ENCODE measurements at places on chromosomes 12 and 14.

- ATAC-seq = no peak
These were observed 411.6 kb downstream of the CCER1 start for GRCh38 chr12:90543374-90543773.

GRCh38 chr14:66009089-66009488 is 477.1 kb upstream of the CCDC196 start:
- no peak for ATAC-seq

DNA sequence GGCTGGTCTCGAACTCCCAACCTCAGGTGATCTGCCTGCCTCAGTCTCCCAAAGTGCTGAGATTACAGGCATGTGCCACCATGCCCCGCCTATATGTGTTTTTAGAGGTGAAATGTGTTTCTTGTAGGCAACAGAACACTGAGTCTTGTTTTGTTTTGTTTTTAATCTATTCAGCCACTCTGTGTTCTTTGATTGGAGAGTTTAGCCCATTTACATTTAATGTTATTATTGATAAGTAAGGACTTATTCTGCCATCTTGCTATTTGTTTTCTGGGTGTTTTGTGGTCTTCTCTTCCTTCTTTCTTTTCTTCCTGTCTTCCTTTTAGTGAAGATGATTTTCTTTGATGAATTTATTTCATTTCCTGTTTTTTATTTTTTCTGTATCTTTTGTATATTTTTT is 29.6 kb downstream of the IFNG start:
- no peak for ATAC-seq

DNA sequence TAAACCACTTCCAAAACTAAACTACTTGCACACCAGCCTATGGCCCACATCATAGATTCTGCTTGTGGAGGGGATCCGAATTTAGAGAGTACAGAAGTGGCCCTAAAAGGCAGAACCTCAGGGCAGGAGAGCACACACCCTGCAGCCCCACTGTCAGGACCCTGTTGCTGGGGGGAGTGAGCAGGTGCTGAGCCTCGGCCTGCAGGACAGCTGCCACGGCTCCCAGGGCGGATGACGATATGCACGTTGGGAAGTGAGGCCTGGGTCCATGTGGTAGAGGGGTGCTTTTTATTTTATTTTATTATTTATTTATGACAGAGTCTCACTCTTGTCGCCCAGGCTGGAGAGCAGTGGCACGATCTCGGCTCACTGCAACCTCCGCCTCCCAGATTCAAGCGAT is 73.5 kb downstream of the TNFAIP2 start:
- no peak for ATAC-seq

GRCh38 chr12:92648242-92649031 is 54.4 kb upstream of the PLEKHG7 start:
- ATAC-seq = no peak

- ATAC-seq = no peak
These were observed 58.3 kb downstream of the PRIMA1 start for GRCh38 chr14:93729993-93730392.

- no peak for ATAC-seq
These were observed 58.1 kb downstream of the NCOR2 start for GRCh38 chr12:124509300-124509675.

DNA sequence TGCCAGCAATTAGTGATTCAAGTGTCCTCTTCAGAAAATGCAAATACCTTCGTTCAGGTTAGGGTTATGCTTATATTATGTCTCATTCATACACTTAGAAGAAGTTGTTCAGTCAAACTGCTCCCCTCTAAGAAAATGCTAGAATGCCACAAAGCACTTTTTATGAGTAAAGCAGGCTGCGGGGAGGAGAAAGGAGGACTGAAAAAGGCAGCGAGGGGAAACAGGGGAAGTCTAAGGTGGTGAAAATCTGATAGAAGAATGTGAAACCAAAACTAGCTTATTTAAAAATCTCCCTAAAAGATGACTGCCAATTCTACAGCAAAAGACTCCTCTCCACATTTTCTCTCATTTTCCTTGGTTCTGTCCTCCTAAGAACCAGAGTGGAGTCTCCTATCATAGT is 70.1 kb downstream of the PRKD1 start:
- peak; percentile 88 for ATAC-seq

DNA sequence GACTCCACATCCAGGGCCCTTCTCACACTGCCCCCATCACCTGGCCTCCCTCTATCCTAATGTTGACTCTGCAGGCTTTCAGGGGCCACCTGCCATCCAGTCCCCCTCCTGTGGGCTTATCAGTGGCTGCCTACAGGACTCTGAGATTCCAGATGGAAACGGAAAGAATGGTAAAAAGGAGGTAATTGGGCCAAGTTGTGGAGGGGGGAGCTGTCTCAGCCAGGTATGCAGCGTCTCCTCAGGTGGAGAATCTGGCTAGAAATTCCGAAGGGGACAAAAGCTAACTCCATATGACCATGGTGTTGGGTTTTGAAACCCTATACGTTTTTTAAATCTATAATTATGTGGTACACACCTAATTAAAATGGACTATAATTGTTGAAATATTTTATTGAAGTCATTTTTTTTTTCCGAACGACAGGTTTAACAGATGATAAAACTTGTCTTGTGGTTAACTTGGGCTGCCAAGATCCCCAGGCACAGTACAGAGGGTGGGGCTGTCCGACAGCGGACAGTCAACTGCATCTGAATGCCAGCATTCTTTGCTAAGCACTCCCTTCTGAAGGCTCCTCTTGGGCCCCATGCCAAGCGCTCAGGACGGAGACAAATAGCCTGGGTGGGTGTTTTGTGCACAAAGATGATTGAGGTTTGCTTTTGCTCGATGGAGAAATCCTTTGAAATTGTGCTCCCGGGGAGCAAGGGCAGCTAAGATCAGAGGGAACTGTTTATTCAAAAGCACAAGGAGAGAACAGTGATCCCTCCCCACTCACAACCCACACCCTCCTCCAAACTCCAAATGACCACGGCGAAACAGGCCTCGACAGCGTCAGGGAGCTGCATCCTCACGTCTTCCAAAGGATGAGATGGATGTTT is 365.6 kb downstream of the BCL11B start:
- ATAC-seq = no peak

DNA sequence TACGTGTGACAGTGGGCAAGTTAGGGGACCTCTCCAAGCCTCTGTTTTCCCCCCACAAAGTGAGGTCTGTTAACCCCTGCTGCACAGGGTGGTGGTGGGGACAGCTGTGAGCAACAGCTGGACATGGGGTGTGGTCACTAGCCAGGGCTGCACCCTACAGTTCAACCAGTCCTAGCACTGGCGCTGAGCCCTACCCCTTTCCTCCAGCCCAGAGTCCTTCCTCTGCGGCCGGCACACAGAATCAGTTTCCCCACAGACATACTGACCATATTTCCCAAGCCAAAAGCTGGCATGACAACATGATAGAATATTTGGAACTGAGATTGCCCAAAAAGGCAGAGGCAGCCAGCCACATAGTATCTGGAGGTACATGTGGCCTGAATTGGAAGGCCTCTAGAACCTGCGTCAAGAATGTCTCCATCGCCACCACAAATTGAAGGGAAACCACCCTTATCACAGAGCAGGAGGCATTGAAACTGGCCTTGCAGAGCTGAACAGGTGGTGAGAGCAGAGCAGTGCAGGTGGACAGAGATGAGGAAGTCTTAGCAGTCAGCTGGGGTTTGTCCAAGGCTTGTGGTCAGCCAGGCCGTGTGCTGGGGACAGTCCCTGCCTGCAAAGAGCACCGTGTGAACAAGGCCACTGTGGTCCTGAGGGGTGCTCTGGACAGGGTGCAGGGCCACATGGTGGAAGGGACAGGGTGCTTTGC is 21.2 kb downstream of the DEGS2 start:
- peak; percentile 87 for ATAC-seq

DNA sequence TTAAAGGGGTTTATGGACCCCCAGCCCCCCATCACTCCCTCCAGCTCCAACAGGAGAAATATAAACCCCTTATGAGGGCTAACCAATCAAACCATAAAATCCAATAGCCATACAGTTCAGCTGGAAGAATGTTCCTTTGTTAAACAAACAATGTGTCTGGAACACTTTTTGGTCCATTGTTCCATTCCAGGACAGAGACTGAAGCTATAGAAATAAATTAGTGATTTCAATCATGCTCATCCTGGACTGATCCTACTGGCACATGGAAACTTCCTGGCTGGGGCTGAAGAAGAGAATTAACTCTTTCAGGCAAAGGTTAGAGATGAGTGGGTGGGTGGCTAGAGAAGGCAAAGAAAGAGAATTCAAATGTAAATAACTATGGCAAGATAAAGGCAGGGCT is 63.4 kb downstream of the ANO2 start:
- ATAC-seq = no peak

DNA sequence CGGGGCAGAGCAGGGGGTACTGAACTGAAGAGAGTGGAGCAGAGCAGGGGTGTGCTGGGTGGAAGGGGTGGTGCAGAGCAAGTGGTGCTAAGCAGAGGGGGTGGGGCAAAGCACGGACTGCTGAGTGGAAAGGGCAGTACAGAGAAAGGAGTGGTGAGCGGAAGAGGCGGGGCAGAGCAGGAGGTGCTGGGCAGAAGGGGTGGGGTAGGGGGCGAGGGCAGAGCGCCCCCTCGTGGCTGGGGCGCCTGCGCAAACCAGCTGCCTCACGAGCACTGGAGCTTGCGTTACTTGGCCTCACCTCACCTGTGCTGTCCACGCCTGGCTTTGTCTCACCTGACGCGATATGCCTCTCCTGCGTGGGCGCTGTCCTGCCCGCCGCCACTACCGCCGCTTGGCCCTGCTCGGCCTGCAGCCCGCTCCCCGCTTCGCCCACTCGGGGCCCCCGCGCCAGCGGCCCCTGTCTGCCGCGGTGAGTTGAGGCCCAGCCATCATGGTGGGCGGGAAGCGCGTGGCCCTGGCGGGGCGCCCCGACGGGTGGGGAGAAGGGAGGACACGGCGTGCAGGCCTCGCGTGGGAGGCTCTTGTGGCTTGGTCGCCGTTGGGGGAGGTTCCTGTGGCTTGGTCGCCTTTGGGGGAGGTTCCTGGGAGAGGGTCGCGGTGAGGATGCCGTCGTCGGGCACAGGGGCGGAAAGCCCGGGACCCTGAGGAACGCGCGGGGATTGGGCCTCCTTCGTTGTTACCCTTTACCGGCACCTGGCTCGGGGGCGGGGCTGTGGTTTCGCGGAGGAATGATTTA is at the start of gene COX8C:
Gene COX8C (plus strand): TSS at position 257 of the 796 bp plus-strand sequence. CDS start 87 bp downstream, at position 344.
- no peak for ATAC-seq

DNA sequence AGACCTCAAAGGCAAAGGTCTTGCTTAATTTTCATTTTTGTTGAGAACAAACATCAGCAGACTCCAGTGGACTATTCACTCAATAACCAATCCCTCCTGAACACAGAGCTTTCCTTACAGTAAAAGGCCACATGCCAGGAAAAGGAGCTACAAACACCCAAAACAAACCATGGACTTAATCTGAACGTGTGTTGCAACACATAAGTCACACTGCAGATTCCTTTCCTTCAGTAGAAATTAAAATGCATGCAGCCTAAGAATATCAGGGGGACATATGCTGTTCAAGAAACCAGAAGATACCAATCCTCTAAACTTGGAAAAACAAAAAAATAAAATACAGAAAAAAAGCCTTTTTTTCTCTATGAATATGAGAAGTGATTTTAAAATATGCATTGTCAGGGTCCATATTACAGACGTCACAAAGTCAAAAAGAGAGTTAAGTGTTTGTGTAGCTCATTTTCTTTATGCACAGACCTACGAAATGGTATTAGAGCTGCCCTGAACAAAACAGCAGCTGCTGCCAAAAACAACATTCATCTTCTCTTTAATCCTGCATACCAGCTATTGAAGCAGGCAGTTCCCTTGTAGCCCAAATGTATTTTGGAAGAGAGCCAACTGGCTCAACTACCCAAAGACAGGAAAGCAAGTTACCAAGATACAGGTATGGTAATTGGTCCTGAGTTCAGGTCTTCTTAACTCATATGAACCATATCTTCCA is 26.2 kb downstream of the KITLG start:
- ATAC-seq = no peak

DNA sequence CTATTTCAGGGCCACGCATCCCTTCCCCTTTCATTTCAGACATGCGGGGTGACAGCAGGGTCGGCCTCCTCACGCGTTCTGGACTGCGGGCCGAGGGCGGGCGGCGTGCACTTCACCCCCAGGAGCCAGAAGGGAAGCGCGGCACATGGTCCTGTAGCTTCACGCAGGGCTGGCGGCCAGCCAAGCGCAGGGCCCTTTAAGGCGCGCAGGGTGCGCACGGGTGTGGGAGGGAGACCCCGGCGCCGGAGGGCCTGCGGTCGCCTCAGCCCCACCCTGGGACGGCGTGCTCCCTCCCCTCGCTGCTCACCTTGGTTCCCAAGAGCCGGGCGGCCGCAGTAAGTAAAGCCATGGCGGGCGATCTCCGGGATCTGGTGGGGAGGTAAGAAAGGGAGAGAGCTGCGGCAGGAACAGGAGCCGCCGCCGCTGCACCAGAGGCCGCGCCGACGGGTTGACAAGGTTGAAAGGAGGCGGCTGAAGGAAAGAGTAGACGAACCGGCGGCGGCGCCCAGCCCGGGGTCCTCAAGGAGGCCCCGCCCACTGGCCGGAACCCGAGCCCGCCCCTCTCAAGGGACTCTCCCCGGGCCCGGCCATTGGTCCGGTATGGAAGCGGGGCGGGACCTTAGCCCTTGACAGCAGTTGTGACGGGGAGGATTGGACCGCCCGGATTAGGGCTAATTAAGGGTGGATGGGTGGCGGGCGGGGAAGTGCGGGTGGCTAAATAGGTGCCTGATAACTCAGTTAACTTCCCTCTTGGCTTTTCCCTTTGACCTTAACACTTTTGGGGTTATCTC is at the start of gene CS:
Gene CS (minus strand): TSS at position 478 of the 791 bp plus-strand sequence. CDS start 129 bp downstream, at position 349.
- ATAC-seq = peak; percentile 98

- ATAC-seq = no peak
These were observed 48.5 kb downstream of the PHLDA1 start for GRCh38 chr12:75982979-75983660.

DNA sequence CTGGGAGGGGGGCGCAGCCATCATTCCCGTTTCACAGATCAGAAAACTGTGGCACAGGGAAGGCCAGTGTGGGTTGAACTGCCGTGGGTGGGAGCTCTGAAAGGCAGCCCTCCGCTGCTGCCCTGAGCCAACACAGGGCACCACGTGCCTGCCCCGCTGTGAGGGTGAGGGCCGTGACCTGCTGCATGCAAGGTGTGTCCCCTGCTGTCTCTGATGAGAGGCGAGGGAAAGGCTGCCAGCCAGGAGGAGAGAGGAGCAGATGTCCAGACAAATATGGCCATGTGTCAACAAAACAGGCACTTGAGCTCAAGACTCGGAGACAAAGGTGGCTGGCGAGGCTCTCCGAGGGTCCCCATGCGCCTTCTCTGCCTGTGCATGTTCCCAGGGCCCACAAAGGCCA is 108.8 kb downstream of the RBM19 start:
- no peak for ATAC-seq

DNA sequence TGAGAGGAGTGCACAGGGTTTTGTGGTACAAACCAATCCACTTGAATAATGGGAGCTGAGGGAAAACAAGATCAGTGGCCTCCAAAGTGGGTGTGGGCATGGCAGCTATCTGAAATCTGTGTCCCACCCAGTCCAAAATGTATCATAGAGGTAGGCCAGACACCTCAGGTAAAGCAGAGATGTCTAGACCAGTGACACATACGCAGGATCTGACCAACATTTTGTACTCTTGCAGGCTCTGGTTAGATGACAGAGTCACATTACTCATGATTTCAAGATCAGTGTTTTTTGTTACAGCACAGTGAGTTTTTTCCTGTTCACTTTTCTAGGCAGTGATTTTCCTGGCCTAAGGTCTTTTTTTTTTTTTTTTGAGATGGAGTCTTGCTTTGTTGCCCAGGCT is 211.8 kb downstream of the PCNX1 start:
- ATAC-seq = no peak

Data from stimulated activated memory B cell treated with anti-CD40 and anti-IgM and Interleukin-4, amounts not matched to agents 10 μg/mL and 1 μg/mL and 100 μg/mL, for 72 hours (primary cell).